NCI-H526 treated with DMSO at 0.1 percent for 48 hours (cell line): ENCODE measurements at places on chromosomes 13 and 19.

- no peak for DNase-seq
Observed at GRCh38 chr13:24146961-24147569, 13.5 kb upstream of the SPATA13 start.

GRCh38 chr13:97475011-97475410, 41.0 kb downstream of the RAP2A start:
- DNase-seq = no peak

GRCh38 chr13:109649713-109650112, 136.7 kb downstream of the IRS2 start:
- no peak for DNase-seq

GRCh38 chr19:13102666-13103580, at the start of gene LYL1:
Gene LYL1 (minus strand): TSS chr19:13102858. CDS start chr19:13101171, 1,687 bp downstream.
- no peak for DNase-seq

- no peak for DNase-seq
Observed at GRCh38 chr19:28424077-28424476, 788.9 kb downstream of the UQCRFS1 start.

- DNase-seq = no peak
Observed at GRCh38 chr19:30862876-30863275, 486.4 kb downstream of the TSHZ3 start.

DNA sequence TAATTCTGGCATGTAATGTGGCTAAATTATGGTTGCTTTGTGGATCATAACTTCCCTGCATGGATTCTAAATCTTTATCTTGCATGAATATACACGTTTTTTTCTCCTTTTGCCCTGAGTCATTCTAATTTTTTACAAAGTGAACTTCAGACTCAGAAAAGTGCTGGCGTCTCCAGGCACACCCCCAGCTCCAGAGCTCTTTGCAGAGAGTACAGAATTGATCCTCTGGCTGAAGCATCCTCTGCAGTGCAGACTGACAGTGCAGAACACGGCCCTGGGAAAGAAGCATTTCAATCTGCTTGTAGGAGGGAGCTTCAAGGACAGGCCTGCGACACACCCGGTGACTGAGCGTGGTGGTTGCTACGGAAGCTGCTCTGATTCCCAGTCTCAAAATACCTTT, 228.1 kb downstream of the FGF9 start:
- DNase-seq = no peak

DNA sequence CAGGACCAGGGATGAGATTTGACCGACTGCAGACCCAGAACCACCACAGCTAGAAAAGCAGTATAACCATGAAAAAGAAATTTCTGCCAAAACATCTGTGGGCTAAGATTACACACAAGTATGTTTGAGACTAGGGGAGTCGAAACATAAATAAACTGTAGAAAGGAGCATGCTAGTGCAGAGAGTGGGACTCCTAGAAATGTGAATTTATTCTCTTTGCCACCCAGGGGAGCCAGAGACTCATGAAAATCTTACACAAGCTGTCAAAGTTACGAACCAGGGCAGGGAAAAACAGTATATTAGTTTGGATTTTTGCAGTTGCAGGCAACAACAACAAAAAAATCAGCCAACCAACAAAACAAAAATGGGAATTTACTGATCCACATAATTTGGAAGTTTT, 12.3 kb upstream of the HSPH1 start:
- no peak for DNase-seq
